ENCODE measurements at places on chromosomes 6 and 20.

- no peak for DNase-seq
Observed at GRCh38 chr20:19181552-19181951, 30.9 kb upstream of the SLC24A3 start.

GRCh38 chr6:41527721-41528408, 18.3 kb upstream of the FOXP4 start:
- DNase-seq = no peak

GRCh38 chr20:53948383-53949318, 121.7 kb downstream of the BCAS1 start:
- DNase-seq = no peak

GRCh38 chr20:33401184-33401920, at the start of gene CDK5RAP1:
CDK5RAP1 (minus strand) TSS chr20:33401519; CDS start chr20:33397064, 4,455 bp downstream.
- peak; percentile 70 for DNase-seq

GRCh38 chr6:13908955-13909381, 15.8 kb upstream of the RNF182 start:
- DNase-seq = peak; percentile 31

All from GM12891 (cell line).